ENCODE measurements at places on chromosomes 11 and 22.
A peak's percentile ranks its signal among the peaks of the same experiment; 100 is the strongest.

- no peak for DNase-seq
These were observed 32.1 kb downstream of the A4GALT start for GRCh38 chr22:42688241-42689211.

GRCh38 chr11:132402071-132402684 is 1031.8 kb downstream of the NTM start:
- DNase-seq, result no peak

DNA sequence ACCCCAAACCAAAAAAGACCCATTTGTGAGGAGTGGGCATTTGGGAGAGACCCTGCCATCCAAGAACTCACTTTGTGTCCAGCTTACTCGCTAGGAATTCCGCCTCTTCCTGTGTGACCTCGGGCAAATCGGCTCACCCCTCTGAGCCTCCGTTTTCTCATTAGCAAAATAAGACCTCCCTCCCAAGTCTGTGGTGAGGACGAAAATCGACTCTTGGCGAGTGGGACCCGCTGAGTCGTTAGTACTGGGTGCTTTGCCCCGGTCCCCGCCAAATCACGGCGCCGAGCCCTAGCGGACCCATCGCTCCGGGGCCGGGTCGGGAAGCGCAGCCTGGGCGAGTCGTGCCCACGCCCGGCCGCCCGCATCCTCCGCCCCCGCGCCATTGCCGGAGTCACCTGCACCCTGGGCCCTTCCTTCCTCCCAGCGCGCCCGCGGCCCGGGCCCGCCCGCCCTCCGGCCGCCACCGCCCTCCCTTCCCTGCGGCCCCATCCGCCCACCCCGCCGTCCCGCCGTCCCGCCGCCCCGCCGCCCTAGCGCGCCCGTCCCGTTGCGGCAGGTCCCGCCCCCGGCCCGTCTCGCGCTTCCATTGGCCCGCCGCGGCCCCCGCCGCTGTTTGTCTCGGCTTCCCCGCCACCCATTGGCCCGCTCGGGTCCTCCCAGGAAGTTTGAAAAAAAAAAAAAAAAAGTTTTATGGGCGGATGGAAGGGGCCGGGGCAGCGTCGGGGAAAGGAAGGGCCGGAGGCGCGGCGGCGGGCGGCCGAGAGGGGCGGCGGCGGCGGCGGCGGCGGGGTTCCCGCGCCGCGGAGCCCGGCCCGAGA is 48.9 kb downstream of the TRIOBP start:
- DNase-seq, result peak; percentile 5

GRCh38 chr11:72856551-72857345 is 42.5 kb downstream of the ATG16L2 start:
- no peak for DNase-seq

DNA sequence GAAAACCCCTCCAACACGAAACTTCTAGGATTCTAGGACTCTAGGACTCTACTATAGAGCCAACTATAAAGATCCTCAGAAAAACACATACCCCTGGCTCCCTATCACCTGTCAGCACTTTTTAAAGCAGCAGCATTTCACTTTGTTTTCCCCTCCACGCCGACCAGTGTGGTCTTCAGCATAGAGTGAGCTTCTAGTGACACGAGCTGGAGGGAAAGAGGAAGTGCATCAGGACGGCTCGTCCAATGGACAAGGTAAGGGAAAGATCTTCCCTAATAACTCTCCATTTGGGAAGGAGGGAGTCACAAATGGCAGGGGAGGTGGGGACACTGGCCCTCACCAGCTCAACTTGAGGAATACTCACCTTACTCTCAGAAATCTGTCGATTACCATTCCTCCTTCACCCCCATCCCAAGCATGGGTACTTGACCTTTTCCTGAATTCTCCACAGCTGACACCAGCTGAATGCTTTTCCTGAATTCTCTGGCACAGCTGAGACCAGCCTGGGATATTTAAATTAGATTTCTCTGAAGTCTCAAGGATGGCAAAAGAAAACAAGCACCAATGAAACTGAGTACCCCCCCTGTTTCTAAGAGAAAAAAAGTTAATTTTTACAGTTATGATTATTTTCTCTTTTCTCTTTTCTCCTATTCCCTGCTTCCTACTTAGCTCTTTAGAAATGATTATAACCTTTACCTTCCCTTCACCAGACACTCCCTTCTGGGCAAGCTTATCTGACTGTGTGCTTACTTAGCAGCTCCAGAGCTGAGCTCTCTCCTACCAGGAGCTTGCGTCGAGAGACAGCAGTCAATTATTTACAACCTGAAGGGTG is 33.3 kb upstream of the NNMT start:
- no peak for DNase-seq

GRCh38 chr11:67539550-67539949 is 16.3 kb upstream of the CABP2 start:
- no peak for DNase-seq

DNA sequence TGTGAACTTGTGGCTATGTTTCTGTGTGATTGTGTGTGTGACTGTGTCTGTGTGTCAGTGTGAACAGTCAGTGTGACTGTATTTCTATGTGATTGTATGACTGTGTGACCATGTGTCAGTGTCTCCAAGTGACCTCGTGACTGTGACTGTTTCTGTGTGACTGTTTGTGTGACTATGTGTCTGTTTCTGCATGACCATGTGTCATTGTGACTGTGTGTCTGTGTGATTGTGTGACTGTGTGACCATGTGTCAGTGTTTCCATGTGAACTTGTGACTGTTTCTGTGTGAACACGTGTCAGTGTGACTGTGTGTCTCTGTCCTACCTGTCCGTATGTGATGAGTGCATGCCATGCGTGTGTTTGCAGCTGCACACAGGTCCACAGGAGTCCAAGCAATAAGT is 8.8 kb upstream of the PKNOX2 start:
- DNase-seq, result no peak

DNA sequence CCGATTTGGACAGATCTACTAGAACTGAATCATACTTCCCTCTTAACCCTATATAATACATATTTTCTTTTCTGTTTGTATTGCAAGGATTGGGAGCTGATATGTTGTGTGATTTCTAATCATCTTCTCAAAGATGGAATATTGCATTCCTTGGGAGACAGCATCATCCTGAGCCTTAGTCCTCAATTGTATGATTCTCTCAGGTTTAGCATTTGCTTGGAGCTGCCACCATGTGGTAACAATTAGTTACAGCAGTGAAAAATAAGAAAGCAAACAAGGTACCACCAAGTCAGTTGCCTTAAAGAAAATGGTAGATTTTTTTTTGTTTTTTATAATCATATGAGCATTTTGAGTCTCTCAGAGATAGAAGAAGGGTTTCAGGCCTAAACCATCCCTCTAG is 11.9 kb downstream of the SNX19 start:
- no peak for DNase-seq

GRCh38 chr11:10322401-10322800 is 17.5 kb downstream of the ADM start:
- DNase-seq, result no peak

DNA sequence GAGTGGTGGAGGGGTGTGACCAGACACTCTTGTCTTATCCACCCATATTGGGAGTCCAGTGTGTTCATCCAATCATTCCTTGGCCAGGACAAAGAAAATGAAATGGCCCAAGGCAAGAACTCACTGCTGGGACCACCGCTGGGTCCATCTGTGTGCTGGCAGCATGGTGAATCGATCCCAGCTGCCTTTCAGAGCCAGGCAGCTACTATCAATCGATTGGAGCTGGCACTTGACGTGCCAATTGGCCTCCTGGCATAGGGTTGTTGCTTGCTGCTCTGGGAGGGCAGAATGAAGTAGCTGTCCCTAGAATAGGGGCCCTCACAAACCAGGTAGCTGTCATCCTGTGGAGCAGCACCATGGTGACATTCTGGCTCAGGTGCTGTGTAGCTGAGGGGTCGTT is 1.4 kb upstream of the ARVCF start:
- no peak for DNase-seq

DNA sequence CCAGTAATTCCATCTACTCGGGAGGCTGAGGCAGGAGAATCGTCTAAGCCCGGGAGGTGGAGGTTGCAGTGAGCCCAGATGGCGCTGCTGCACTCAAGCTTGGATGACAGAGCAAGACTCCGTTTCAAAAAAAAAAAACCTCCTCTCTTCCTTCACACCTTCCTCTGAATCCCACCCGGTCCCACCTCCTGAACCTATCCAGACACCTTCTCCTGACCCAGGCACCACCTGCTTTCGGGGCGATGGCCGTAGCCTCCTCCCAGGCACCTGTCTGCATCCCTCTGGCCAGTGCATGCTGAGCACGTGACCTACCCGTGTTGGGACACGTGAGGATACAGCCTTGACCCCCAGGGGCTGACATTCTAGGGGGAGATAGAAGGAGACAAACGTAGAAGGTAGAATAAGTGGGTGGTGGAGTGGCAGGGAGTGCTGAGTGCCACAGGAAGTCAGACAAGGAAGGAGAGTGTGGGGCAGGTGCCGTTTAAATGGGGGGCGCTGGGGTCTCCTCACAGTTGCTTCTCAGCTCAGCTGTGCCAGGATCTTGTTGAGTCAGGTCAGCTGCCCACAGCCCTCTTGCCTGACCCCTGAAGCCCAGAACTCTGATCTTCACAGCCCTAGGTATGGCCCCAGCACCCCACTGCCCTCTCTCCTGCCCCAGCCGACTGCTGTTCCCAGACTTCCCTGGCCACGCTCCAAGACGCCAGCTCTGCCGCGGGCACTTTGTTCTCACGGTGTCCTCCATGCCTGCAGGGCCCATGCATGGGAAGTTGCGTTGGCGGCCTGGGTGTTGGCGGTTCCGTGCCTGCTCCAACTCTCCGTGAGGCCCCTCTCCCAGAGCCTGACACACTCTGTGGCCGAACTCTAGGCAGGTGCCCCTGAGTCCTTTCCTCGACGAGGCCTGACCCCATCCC is 1.2 kb upstream of the MIOX start:
- DNase-seq, result no peak

DNA sequence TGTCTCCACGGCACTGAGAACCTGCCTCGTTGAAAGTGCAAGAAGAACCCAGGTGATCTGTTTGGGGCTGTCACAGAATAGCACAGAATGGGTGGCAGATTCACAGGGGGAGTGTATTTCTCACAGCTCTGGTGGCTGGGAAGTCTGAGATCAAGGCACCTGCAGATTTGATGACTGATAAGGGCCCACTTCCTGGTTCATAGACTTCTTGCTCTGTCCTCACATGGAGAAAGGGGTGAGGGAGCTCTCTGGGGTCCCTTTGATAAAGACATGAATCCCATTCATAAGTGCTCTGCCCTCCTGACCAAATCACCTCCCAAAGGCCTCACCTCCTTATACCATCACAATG is 198.5 kb upstream of the SORL1-AS1 start:
- DNase-seq, result no peak

DNA sequence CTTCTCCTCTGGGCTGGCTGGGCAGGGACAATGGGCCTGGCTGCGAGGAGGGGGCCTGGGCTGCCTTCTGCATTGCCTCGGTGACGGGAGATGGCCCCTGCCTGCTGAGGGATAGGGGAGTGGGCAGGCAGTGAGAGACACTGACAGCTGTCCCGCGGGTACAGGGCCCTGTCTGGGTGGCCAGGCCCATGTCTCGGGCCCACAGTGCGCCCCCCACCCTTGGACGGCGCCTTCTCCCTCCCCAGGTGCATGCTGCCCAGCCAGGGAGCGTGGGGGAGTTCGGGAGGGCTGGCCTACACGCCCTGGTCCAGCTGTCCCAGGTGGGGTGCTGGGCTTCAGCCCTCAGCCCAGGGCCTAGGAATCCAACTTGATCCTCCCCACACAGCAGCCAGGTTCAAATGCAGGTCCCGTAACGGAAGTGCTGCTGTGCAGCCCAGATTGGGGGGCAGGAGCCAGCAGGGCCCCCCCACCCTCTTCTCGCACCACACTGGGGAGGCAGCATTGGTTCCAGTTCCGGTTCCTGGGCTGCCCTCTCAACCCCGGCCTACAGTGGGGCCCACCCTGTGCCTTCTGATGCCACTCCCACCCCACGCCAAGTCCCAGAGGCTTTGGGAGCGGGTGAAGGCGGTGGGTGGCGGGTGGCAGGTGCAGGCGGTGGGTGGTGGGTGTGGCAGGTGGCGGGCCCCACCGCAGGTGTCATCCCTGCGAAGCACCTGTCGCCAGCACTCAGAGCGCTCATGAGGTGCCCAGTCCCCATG is 7.3 kb upstream of the TSSC4 start:
- DNase-seq, result no peak

DNA sequence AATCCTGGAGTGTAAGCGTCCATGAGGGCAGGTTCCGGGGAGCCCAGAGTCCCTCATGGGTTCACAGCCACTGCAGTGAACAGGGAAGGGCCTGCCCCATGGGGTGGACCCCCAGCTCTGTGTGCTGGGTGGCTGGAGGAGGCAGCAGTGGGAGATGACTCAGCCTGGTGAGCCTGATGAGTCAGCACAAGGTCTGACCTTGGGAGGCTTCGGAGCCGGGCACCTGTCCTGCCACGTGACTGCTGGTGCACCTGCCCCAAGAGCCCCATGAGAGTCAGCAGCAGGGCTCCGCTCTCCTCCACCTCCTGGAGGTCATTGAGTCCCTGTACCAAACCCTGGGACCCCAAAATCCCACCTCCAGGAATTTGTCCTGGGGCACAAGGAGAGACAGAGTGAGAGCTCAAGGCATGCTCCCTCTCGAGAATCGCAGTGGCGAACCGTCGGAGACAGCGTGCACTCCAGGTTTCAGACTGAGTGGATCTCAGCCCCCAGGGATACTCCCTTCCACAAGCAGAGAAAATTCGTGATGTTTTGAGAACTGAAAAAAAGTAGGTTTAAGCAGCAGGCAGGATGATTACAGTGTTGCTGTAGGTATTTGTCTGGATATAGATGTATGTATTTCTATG is 1221.7 kb downstream of the BRD1 start:
- no peak for DNase-seq

DNA sequence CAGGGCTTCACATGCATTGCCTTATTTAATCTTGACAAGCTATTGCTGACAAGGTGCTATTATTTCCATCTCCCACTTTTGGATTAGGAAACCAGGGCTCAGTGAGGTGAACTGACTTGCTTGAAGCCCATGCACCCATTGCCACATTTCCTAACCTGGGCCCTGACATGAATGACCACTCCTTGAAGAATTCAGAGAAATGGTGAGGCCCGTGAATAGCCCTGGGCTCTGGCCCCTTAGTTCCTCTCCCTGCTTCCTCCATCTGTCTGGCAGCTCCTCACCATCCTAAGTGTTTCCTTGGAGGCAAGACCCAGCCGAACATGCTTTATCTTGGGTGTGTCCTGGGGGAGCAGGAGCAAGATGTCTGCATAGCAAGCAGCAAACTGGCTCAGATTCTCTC is 56.1 kb upstream of the NECTIN1 start:
- no peak for DNase-seq

- DNase-seq, result no peak
These were observed 18.6 kb downstream of the TREH start for GRCh38 chr11:118660681-118661424.

GRCh38 chr11:117816846-117817367 is 7.6 kb downstream of the FXYD2 start:
- no peak for DNase-seq

DNA sequence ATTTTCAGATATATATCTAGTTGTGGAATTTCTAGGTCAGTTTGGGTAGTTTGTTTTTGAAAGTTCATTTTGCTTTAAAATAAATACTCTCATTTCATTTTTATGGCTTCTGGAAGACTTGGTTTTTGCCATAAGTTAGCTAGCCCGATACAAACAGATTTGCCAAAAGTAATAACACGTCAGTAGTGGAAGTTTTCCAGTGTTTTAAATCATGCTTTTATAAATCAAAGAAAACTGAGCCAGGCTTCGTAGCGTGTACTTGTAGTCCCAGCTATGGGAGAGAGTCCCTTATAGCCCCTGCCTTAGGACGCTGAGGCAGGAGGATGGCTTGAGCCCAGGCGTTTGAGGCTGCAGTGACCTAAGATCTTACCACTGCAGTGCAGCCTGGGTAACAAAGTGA is 21.7 kb upstream of the MICALL1 start:
- DNase-seq, result no peak

- no peak for DNase-seq
These were observed 66.0 kb downstream of the WNT7B start for GRCh38 chr22:45910928-45911467.
